ENCODE measurements at places on chromosomes 12 and 14. TPM values are rescaled to one million over a fixed set of nuclear protein-coding genes. Genes with fewer than 3 reads are reported as not detected.

B4GALNT1 gene
- not detected for total RNA-seq

HCAR1 gene
- 0.13 TPM for total RNA-seq

EML5 gene
- 0.13 TPM for total RNA-seq

MEG3 gene
- total RNA-seq, result 4.1 TPM

EPS8 gene
- total RNA-seq, result 6.3 TPM

OR6C76 gene
- not detected for total RNA-seq

SSPN gene
- total RNA-seq, result 0.94 TPM

CFAP251 gene
- 5.5 TPM for total RNA-seq

RAD9B gene
- total RNA-seq, result 0.07 TPM

LRRC10 gene
- total RNA-seq, result not detected

GALNT6 gene
- total RNA-seq, result 64.8 TPM

UNG gene
- 131 TPM for total RNA-seq

CRACR2A gene
- 11.6 TPM for total RNA-seq

RNASE1 gene
- total RNA-seq, result 182 TPM

POMT2 gene
- total RNA-seq, result 22.6 TPM

APAF1 gene
- 30.0 TPM for total RNA-seq

SERPINA12 gene
- total RNA-seq, result not detected

TAS2R9 gene
- not detected for total RNA-seq

KIF5A gene
- total RNA-seq, result not detected

E2F7 gene
- 27.8 TPM for total RNA-seq

RASAL1 gene
- total RNA-seq, result not detected

MARK3 gene
- 51.9 TPM for total RNA-seq

NDUFB1 gene
- 587 TPM for total RNA-seq

MGAT4C gene
- not detected for total RNA-seq

NEDD8 gene
- total RNA-seq, result 294 TPM

INF2 gene
- total RNA-seq, result 84.6 TPM

SLC6A15 gene
- total RNA-seq, result 0.98 TPM

OR6C2 gene
- total RNA-seq, result not detected

SMOC1 gene
- total RNA-seq, result 0.27 TPM

ACSS3 gene
- not detected for total RNA-seq

SIX6 gene
- total RNA-seq, result not detected

HOXC6 gene
- total RNA-seq, result not detected

NYNRIN gene
- total RNA-seq, result 5.5 TPM

CLEC9A gene
- total RNA-seq, result not detected

PRICKLE1 gene
- total RNA-seq, result 11.1 TPM

VASH1 gene
- 10.1 TPM for total RNA-seq

DHRS2 gene
- total RNA-seq, result 0.13 TPM

CCDC175 gene
- not detected for total RNA-seq

BDKRB2 gene
- 1.9 TPM for total RNA-seq

NOS1 gene
- not detected for total RNA-seq
